Stimulated activated CD8-positive, alpha-beta memory T cell treated with anti-CD3 and anti-CD28 coated beads, Interleukin-4, amount 100 ng/mL, for 4 hours (primary cell): ENCODE measurements at places on chromosomes 3 and 15.

- DNase-seq: no peak
Measured at GRCh38 chr3:139586420-139587017, 47.0 kb upstream of the RBP1 start.

GRCh38 chr3:185661772-185662171, 75.7 kb downstream of the SENP2 start:
- no peak for DNase-seq

DNA sequence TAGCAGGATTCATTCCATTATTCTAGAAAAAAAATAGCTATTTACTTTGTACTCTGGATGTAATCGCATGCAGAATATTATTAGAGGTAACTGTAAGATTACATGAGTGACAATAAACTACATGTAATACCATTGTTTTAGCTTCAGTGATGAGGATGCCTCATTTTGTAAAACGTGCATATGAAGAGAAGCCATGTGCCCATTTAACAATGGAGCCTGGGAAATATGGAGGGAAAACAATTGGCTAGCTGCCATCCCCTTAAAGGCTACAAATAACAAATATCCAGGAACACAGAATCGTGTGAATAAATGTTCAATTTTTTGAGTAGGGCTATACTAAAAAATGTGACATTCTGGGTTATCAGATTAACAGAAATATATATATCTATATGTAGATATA, 151.1 kb downstream of the SAMMSON start:
- DNase-seq: no peak

- no peak for DNase-seq
Measured at GRCh38 chr3:49942651-49943050, 2.7 kb downstream of the RBM6 start.

DNA sequence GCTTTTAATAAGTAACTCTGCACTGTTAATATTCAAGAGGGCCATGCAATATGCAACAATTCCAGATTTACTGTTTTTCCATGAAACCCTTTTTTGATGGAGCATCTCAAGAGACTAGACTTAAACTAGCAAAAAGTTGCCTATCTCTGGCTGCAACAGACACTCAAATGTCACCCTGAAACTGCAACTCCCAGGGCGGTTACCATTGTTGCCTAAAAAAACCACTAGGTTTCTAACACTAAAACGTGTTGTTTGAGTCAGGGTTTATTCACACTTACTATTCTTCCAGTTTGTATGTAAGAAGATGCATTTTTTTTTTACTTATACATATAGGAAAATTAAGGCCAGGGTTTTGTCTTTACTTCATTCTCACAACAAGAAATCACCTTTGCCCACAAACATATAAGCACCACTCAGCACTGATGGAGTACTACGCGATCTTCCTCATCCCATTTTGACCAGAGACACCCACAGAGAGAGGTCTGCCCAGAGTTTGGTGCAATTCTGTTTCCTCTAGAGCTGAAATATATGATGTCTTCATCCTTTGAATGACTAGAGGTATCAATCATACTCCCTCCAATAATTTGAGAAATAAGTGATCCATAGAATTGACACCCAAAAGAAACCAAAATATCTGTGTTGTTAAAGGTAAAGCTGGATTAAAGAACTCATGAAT, 124.0 kb upstream of the SNTN start:
- DNase-seq: no peak
